Fibroblast of skin of scalp (primary cell): ENCODE measurements at places on chromosomes 13 and 19.
A peak's percentile ranks its signal among the peaks of the same experiment; 100 is the strongest.

- peak; percentile 81 for DNase-seq
Measured at GRCh38 chr13:34156841-34157365, 339.0 kb downstream of the RFC3 start.

GRCh38 chr13:99766641-99767045 is 204.9 kb downstream of the ZIC5 start:
- no peak for DNase-seq

DNA sequence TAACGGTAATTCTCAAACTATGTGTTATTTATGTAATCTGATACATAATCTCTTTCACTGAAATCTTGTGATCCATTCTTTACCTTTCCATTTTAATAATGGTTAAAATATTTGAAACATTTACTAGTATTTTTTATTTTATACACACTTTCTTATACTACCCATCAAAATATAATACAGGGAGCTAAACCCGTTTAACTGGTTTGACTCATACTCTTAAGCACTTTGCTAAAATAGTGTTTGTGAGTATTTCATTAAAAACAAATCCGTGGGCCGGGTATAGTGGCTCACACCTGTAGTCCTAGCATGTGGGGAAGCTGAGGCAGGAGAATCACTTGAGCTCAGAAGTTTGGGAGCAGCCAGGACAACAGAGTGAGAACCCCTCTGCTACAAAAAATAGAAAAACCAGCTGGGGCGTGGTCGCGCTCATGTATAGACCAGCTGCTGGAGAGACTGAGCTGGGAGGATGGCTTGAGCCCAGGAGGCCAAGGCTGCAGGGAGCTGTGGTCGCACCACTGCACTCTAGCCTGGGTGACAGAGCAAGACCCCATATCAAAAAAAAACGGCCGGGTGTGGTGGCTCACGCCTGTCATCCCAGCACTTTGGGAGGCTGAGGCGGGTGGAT is 43.8 kb upstream of the DCUN1D2 start:
- no peak for DNase-seq

GRCh38 chr13:28268800-28269223 is 130.5 kb downstream of the PAN3 start:
- no peak for DNase-seq

DNA sequence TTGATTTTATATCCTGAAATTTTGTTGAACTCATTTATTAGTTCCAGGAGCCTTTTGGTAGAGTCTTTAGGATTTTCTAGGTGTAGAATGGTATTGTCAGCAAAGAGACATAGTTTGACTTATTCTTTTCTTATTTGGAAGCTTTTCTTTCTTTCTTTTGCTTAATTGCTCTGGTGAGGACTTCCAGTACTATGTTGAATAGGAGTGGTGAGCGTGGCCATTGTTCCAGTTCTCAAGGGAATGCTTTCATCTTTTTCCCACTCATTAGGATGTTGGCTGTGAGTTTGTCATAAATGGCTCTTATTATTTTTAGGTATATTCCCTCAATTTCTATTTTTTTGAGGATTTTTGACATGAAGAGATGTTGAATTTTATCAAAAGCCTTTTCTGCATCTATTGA is 182.2 kb upstream of the SPRY2 start:
- DNase-seq, result no peak

DNA sequence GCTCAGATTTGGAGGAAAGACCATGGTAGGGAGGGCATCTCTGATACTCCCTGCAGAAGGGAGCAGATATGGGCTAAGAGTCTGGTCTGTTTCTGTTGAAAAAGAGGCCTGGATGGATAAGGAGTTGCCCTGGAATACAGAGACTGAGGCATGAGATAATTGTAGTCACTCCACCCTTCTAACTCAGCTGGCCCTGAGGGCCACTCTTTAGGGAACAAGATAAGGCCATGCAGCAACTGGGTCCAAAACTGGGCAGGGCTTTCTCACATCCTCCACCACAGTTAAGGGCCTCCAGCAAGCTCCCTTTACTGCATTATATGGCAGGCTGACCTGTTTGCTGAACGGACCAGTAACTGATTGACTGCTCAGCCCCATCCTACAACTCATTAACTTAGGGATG is 1.3 kb downstream of the ZNF749 start:
- no peak for DNase-seq

DNA sequence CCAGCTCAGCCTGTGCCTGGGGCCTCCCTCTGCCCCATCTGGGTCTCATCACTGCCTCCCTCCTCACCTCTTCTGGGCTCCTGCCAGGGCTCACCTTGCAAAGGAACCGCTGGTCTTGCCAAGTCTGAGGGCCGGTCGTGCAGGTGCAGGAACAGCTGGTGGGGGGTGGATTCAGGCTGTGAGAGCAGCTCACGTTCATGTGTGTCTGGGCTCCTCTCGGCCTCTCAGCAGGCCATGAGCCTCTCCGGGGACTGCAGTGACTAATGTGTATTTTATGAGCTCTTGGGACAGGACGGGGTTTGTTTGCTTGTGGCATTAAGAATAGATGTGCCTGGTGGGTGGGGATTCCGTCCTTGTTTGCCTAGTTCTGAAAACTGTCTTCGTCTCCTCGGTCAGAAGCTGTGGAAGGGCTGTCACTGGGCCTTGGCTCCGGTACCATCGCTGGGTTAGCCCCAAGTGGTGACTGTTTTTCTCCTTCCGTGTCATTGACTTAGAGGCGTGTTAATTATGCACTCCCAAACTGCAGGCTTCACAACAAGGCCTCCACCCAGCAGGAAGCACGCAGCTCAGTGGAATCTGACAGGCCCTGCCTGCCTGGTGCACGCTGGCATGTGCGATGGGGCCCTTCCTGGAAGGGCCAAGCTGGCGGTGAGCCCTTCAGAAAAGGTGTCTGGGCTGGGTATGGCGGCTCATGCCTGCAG is 77.6 kb downstream of the KDM4B start:
- peak; percentile 85 for DNase-seq

DNA sequence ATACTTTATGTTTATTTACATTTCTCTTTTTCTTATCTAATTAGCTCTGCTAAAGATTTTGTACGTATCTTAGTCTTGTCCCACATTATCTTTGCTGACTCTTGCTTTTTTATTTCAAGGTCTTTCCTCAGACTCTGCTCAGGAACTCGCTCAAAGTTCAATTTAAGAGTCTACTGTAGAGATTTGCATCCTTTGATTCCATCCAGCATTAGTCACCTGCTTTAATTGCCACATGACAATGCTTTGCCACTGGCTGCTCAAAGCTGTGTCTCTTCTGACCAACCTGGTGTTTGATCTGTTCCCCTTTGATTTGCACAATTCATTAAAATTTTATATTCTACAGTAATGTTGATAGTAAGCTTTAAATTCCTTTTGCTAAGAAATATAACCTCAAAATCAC is 157.9 kb upstream of the FREM2 start:
- DNase-seq, result no peak

DNA sequence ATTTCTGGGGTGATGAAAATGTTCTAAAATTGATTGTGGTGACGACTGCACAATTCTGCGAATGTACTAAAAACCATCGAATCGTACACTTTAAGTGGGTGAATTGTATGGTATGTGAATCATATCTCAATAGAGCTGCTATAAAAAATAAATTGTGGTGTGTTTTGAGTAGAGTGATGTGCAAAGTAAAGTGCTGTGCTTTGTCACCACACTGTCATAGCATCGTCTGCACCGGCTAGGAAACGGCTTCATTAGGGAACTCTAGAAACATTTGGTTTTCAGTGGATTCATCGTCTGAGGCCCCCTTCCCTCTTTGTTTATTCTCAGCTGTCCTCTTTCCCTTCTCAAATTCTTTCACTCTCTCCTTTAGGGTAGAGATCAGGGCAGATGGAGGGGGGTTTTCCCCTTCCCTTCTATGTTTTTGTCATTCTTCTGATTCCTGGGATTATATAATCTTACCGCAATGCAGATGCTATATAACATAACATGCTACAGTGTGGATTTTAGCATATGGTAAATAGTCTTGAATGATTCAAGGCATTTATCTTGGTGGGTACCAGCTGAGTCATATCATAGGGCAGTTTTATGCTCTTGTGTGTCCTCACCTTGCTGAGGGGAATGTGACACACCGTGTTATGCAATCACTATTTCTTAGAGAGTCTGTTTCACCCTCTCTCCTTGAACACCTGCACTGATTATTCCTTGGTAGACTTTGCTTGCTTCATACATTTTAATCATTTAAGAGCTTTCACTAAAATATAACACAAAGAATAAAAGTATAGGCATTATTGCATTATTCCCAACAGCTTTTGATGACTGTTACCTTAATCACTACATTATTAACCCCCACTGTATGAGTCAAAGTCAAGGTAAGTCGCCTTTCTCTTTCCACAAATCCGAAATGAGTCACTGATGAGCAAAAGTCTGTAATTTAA is 239.4 kb downstream of the DCLK1 start:
- DNase-seq, result peak; percentile 59

DNA sequence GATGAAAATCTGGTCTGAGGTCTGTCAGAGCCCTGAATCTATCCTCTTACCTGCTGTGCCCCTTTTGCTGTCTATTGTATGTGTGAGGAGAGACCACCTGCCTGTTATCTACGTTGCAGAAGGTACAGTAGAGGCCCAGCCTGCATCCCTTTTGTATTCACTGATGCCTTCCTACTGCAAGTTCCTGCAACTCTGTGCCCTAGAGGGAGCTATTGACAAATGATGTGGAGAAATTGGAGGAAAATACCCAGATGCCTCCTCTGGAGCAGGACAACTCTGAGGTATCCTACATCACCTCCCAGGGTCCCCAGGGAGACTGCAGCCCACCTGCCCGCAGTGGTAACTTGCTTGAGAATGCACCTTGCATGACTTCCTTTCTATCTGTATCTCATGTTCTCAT is 33.7 kb downstream of the SIAH3 start:
- no peak for DNase-seq

DNA sequence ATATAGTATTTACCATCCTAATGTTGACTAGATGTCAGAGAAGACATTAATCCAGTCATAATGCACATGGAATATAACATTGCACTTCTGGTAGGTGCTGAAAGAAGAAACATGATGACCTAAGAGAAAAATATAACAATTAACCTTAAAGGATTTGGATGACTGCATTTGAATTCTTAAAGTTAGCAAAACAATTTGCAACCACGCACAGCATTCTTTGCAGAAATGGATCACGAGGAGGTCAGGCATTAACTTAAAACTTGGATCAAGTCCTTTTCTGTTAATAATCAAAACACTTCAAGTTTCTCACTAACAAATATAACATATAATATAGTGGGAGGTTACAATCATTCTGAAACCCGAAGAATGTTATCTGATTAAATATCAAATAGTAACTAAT is 525.0 kb upstream of the SLITRK6 start:
- DNase-seq, result no peak

DNA sequence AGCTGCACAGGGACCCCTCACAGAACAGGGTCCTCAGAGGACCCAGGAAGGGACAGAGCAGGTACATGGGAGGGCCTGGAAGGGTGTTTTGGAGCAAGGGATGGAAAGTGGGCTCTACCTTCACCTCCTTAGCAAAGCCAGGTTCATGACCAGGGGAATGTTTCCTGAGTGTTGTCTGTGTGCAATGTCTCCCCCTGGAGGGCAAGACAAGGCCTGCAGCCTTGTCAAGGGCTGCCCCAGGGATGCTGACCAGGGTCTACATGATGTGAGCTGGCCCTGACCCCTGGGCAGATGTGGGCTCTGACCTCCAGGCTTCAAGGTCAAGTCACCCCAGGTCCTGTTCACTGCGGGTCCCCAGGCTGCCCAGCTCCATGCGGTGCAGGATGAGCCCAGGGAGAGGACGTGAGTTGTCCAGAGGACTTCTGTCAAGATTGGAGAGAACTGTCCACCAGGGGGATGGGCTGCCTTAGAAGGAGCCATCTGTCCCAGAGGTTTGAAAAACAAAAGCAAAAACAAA is 1.0 kb upstream of the CEACAM1 start:
- DNase-seq, result peak; percentile 48

DNA sequence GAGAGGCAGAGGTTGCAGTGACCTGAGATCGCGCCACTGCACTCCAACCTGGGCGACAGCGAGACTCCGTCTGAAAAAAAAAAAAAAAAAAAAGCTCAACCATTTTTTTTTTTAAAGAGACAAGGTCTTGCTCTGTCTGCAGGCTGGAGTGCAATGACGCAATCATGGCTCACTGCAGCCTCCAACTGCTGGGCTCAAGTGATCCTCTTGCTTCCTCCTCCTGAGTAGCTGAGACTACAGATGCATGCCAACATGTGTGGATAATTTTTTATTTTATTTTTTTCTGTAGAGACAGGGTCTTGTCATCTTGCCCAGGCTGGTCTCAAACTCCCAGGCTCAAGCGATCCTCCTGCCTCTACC is 10.3 kb downstream of the EHD2 start:
- DNase-seq, result peak; percentile 92

GRCh38 chr13:109783447-109783814 is 3.0 kb downstream of the IRS2 start:
- DNase-seq, result no peak

GRCh38 chr13:28012896-28013295 is 24.4 kb upstream of the URAD start:
- DNase-seq, result no peak

GRCh38 chr19:28869459-28869858 is 343.5 kb downstream of the UQCRFS1 start:
- no peak for DNase-seq

GRCh38 chr13:44649834-44650233 is 73.7 kb upstream of the TSC22D1 start:
- no peak for DNase-seq

DNA sequence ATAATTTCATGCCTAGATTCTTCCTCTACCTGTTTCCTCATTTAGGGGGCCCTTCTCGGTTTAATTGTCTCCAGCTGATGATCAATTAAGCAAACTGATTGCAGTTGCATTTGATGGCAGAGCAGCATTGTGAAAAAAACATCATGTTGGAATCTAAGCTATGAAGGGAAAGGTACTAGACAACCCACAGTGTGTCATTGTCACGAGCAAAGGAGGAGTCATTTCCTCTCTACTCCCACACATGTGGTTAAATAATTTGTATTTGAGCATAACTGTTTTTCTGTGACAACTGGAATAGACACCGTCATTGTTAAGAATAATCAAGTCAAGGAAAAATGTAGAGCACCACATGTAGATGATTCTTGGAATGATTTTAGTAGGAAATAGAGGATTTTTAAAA is 240.3 kb downstream of the DCT start:
- DNase-seq, result peak; percentile 46

GRCh38 chr19:29664753-29665214 is 477 bp upstream of the PLEKHF1 start:
- no peak for DNase-seq

GRCh38 chr19:36745870-36746269 is 26.7 kb downstream of the ZNF850 start:
- no peak for DNase-seq

DNA sequence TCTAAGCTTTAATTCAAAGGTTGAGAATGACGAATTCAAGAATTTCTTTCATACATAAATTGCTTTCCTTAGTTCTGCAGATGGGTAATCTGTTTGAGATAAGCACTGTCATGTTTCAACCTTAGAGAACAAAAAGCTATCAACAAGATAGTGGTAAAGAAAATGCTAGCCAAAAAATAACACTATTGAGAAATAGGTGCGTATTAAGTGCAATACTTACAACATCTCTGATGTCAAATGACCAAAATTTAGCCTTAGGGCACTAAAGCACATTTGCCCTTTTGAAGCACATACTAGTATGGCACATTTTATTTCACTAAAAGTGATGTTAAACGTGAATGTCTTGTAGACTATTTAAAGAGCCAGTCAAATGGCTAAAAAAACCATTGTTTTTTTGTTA is 4.9 kb downstream of the KBTBD6 start:
- DNase-seq, result no peak
